ENCODE measurements at places on chromosomes 2 and 18.
A peak's percentile ranks its signal among the peaks of the same experiment; 100 is the strongest.

DNA sequence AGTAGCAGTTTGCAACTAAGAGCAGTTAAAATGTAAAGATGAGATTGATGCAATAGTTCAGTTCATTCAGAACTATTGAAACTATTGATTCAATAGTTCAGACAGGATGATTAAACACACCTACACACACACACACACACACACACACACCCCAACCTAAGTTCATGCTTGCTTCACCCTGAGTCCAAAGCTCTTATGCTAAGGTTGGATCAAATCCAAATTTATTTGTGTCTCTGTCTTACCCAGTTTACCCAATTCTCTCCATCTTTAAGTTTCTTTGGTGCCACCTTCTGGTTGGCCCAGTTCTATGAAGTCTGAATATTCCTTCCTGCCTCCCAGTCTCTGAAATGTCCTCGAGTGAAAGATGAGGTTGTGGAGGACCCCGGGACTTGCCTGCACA, 5.1 kb downstream of the SERPINB8 start:
- H3K27me3 ChIP-seq: no peaks in the 10 kb centered on the region
- no peaks in the 10 kb centered on the region for H3K36me3 ChIP-seq
- DNase-seq: no peak
- no peak overlapping the region for H3K27ac ChIP-seq
- H3K4me3 ChIP-seq: no peak overlapping the region

- DNase-seq: no peak
- peak overlapping the region; percentile 97 for H3K4me3 ChIP-seq
- H3K4me1 ChIP-seq: peaks cover 17% of the 10 kb centered on the region
- peak overlapping the region; percentile 100 for H3K27ac ChIP-seq
- H3K36me3 ChIP-seq: no peaks in the 10 kb centered on the region
These were observed 4.2 kb downstream of the CLK1 start for GRCh38 chr2:200860092-200860795.

GRCh38 chr2:40434731-40435271, 17.1 kb downstream of the SLC8A1 start:
- peaks cover 3% of the 10 kb centered on the region for H3K4me1 ChIP-seq
- H3K36me3 ChIP-seq: no peaks in the 10 kb centered on the region
- H3K27ac ChIP-seq: peak overlapping the region; percentile 57

DNA sequence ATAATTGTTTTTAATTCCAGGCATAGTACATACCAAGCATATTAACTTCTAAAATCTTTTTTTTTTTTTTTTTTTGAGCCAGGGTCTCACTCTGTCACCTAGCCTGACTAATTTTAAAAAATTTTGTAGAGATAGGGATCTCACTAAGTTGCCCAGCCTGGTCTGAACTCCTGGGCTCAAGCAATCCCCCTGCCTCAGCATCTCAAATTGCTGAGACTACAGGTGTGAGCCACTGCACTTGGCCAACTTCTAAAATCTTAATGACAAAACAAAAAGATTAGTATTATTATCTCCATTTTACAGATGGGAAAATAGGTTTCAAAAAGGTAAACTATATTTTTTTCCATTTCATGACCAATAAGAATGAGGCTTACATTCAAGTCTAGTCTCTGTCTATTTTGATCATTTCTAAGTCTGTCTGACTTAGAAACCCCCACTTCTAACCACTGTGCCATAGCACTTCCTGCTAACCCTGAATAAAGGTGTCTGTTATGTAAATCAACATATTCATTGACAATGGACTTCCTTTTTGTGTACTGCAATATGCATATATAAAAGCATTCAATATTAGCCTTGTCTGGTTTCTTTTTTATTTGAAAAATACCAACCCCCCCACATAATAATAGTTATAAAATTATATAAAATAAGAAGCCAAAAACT, 28.7 kb upstream of the ZEB2 start:
- no peak overlapping the region for H3K4me3 ChIP-seq
- no peaks in the 10 kb centered on the region for H3K36me3 ChIP-seq
- DNase-seq: no peak
- no peaks in the 10 kb centered on the region for H3K27me3 ChIP-seq
- no peak overlapping the region for H3K27ac ChIP-seq

- H3K27ac ChIP-seq: no peak overlapping the region
- no peaks in the 10 kb centered on the region for H3K36me3 ChIP-seq
- peaks cover 4% of the 10 kb centered on the region for H3K4me1 ChIP-seq
- no peak for DNase-seq
These were observed 34.7 kb downstream of the INPP4A start for GRCh38 chr2:98479371-98479770.

GRCh38 chr18:54776282-54776977, 51.8 kb upstream of the RAB27B start:
- no peak for DNase-seq
- no peaks in the 10 kb centered on the region for H3K36me3 ChIP-seq
- no peaks in the 10 kb centered on the region for H3K27me3 ChIP-seq
- H3K4me1 ChIP-seq: no peaks in the 10 kb centered on the region

- no peaks in the 10 kb centered on the region for H3K4me1 ChIP-seq
- no peak overlapping the region for H3K4me3 ChIP-seq
- H3K27me3 ChIP-seq: no peaks in the 10 kb centered on the region
- H3K27ac ChIP-seq: no peak overlapping the region
- DNase-seq: no peak
- H3K36me3 ChIP-seq: no peaks in the 10 kb centered on the region
These were observed 733.5 kb downstream of the SOCS6 start for GRCh38 chr18:71022389-71022788.

DNA sequence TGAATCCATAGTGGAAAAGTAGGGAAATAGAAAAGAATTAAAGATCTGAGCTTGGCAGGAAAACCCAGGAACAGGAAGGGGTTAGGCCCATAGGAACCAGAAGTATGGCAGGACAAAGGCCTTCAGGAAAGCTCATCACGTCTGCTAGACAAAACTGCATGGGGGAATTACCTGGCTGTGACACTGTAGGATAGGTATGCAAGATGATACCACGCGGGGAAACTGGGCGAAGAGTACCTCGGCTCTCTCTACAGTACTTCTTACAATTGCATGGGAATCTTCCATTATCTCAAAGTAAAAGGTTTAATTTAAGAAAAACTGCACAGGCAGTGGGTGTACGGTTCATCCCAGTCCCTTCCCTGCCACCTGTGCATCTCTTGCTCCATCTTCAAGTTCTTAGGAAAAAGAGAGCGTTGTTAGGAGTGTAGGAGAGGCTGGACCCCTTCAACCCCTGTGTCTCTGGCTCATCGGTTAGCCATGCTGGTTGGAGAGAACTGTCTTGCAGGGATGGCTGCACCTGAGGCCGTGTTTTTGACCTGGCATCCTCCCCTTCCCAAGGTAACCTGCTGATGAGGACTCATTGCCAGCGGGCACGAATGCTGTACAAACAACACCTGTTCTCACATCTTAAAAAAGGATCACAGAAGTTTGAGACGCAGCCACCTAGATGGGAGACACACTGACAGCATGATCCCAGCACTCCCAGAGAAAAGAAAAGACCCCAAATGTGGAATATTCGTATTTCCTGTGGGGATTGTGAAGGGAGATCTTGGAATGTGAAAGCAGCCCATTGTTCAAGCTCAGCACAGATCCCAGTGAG, 120.5 kb upstream of the COPS8 start:
- no peaks in the 10 kb centered on the region for H3K27me3 ChIP-seq
- no peaks in the 10 kb centered on the region for H3K36me3 ChIP-seq
- no peak overlapping the region for H3K27ac ChIP-seq
- H3K4me1 ChIP-seq: no peaks in the 10 kb centered on the region
- no peak overlapping the region for H3K4me3 ChIP-seq

- DNase-seq: no peak
- H3K4me1 ChIP-seq: no peaks in the 10 kb centered on the region
- H3K27ac ChIP-seq: no peak overlapping the region
- no peak overlapping the region for H3K4me3 ChIP-seq
These were observed 50.6 kb downstream of the MSH6 start for GRCh38 chr2:47833516-47833968.
